ENCODE measurements at places on chromosomes 2 and 18. TPM values are rescaled to one million over a fixed set of nuclear protein-coding genes. Genes with fewer than 3 reads are reported as not detected.
A peak's percentile ranks its signal among the peaks of the same experiment; 100 is the strongest.

DNA sequence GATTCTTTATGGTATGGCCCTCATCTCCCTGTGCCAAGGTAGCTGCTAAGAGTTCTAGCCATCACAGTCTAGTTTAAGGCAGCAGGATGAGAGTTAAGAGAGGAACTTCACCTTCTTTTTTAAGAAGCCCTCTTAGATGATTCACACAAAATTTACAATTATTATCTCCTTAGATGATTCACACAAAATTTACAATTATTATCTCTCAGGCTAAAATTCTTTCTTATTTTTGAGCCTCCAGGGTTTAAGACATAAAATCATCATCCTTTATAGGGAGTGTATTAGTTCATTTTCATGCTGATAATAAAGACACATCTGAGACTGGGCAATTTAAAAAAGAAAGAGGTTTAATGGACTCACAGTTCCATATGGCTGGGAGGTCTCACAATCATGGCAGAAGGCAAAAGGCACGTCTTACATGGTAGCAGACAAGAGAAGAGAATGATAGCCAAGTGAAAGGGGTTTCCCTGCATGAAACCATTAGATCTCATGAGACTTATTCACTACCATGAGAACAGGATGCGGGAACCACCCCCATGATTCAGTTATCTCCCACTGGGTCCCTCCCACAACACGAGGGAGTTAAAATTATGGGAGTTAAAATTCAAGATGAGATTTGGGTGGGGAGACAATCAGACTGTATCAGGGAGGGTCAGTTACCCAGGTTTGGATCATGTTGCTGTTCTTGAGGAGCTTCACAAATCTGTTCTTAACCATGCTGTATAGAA is 133.0 kb upstream of the MYO3B start:
- DNase-seq, result no peak

- DNase-seq, result peak; percentile 67
Observed at GRCh38 chr2:223613017-223613950, 11.1 kb upstream of the SCG2 start.

- no peak for DNase-seq
Observed at GRCh38 chr18:8615397-8616027, 6.3 kb downstream of the RAB12 start.

DNA sequence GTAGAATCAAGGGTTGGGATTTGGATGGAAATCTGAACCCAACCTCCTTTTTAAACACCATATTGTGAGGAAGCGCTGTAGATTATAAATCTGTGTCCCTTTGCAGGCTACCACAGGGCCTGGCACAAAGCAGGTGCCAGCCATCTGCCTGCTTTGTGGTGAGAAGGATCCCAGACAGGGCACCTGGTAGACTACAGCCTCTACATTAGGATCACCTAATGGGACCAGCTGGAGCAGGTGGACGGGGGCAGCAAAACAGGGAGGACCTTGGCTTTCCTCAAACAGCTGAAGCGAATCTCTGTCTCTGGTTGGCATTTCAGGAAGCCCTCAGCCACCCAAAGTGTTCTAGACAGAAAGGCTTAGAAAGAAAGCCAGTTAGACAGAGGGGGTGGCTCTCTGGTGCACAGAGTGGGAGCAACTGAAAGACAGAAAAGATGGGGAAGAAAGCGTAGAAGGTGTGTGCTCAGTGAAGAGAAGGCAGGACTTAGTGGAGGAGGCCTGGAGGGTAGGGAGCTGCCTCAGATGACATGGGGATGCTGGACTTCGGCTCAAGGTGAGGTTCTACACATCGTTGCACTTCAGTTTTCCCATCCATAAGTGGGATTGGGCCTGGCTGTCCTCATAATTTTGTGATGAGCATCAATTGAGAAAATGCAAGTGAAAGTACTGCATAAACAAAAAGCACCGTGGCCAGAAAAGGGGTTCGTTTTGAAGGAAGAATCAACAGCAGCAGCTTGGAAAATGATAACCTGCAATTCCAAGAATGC is 350.8 kb downstream of the CYRIA start:
- DNase-seq, result no peak

The EIPR1 gene
- total RNA-seq, result 14.9 TPM

GRCh38 chr2:152386266-152386665 is 51.3 kb downstream of the FMNL2 start:
- DNase-seq, result no peak

DNA sequence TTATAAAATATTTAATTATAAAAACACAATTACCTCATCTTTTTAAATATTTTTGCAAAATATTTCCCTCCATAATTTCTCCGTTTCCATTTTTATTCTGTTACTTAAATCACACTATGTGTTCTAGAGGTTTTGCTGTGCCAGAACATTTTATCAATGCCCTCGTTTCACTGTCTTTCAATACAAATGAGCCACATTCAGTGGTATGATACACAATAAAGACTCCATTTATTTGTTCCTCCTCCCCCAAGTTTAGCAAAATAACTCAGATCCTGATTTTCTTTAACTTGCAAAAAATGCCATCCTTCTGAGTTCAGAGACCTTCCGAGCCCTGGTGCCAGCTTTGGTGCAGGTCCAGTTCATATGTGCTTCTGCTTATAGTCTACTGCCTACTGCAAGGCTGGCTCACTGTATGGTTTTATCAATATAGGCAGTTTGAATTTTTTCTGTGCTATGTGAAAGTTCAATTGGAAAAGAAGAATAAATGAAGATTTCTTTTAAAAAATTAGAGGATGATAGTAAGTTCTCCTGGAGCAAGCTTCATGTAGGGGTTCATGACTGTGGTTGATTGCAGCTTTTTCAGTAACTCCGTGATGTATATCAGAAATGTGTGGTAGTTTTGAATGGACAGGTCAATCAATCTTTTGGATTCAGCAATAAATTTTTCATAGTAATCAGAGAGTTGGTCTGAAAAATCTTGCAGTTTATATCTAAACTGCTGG is 42.5 kb downstream of the APOB start:
- no peak for DNase-seq

DNA sequence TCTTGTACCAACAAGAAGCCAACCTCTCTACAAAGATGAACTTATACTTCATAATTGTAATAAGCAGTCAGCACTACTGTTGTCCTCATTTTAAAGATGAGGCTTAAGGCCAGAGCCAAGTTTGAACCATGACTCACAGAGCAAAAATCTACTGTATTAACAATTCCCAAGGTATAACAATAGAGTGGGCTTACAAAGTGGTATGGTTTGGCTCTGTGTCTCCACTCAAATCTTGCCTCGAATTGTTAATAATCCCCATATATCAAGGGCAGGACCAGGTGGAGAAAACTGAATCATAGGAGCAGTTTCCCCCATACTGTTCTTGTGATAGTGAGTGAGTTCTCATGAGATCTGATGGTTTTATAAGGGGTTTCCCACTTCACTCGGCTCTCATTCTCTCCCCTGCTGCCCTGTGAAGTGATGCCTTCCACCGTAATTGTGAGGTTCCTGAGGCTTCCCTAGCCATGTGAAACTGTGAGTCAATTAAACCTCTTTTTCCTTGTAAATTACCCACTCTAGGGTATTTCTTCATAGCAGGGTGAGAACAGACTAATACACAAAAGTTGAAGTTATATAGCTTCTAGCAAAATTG is 19.5 kb downstream of the MRPL44 start:
- no peak for DNase-seq

GRCh38 chr2:221515864-221516263 is 56.2 kb downstream of the EPHA4 start:
- no peak for DNase-seq

The ABCB11 gene
- total RNA-seq, result 0.11 TPM

GRCh38 chr18:32177530-32177929 is 12.3 kb upstream of the MEP1B start:
- no peak for DNase-seq

The TNFRSF11A gene
- total RNA-seq, result 11.1 TPM

GRCh38 chr18:24632158-24632988 is 171.9 kb downstream of the HRH4 start:
- DNase-seq, result no peak
